NCI-H187 treated with DMSO at 0.1 percent for 48 hours (cell line): ENCODE measurements at places on chromosomes 2 and 18.

GRCh38 chr2:67896076-67896475, 166.7 kb downstream of the C1D start:
- no peak for DNase-seq

DNA sequence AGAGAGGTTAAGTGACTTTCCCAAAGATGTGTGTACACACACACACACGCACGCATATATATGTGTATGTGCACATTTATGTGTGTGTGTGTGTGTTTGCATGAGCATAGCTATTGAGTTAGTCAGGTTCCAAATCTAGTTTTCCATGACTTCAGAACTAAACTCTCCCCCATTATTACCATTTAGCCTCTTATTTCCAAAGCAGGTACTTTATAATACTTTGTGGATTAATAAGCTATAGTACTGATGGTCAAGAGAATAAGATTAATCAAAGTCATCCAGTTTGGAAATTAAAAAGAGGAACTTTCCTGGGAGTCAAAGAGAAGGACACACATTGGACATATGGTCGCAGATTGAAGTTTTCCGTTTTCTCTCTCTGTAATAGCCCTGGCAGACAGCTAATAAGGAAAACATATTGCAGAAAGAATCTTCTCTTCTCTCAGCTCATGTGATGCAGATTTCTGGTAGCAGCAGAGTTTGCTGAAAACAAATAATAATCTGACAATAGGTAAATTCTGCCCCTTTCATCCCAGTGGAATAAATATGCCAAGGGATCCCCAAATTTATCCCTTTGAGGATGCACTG, 410.9 kb upstream of the TCF4 start:
- DNase-seq, result no peak

DNA sequence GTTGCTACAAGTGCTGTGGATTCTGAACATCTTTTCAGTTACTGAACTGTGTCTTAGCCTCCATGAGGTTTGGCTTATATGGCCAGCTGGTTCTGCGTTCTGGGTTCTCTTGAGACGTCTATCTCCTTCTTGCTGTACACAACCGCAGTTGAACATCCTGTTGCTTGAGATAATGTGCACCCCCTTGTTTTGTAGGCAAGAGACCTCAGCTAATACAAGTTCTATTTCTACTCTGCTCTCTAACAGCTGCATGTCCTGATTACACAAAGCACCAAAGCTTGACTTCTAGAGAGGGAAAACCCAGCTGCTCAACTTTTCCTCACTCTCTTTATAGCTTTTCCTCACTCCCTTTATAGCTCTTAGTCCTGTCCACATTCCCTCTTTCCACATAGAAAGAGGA, 176.0 kb downstream of the LTBP1 start:
- DNase-seq, result no peak

DNA sequence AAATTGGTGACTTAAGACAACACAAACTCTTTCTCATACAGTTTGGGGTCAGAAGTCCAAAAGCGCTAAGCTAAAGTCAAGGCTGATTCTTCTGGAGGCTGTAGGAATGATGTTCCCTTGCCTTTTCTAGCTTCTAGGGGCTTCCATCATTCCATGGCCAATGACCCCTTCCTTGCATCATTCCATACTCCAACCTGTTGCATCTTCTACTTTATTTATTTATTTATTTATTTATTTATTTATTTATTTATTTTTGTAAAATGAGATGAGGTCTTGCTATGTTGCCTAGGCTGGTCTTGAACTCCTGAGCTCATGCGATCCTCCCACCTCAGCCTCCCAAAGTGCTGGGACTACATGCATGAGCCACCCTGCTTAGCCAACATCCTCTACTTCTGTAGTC, 44.7 kb upstream of the C1D start:
- DNase-seq, result no peak

DNA sequence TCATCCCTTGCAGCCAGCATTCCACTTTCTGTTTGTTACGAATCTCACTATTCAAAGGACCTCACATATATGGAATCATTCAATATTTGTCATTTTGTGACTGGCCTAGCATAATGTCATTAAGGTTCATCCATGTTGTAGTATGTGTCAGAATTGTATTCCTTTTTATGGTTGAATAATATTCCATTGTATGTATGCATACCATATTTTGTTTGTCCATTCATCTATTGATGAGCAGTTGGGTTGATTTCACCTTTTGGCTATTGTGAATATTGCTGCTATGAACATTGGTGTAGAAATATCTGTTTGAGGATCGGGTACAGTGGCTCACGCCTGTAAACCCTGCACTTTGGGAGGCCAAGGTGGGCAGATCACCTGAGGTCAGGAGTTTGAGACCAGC, 35.0 kb downstream of the PSMD14 start:
- DNase-seq, result no peak

DNA sequence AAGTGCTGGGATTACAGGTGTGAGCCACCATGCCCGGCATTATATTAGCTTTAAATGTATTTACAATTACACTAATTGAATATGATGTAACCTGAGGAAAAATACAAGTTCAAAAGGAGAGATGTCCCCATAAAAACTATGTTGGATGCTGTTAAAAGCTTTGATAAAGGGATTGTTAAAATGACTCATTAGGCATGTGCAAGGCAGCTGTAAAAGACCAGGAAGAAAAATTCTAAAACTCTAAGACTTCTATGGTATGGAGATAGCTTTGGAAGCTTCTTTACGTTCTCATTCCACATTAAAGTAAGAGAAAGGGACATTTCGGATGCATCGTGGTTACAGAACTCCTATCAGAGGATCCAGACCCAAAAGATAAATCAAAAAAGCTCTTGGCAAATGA, 50.3 kb downstream of the CYB5A start:
- DNase-seq, result no peak

- no peak for DNase-seq
These were observed 91.4 kb downstream of the USP34 start for GRCh38 chr2:61379521-61379920.

GRCh38 chr18:10072671-10073175, 158.9 kb downstream of the VAPA start:
- DNase-seq, result no peak

DNA sequence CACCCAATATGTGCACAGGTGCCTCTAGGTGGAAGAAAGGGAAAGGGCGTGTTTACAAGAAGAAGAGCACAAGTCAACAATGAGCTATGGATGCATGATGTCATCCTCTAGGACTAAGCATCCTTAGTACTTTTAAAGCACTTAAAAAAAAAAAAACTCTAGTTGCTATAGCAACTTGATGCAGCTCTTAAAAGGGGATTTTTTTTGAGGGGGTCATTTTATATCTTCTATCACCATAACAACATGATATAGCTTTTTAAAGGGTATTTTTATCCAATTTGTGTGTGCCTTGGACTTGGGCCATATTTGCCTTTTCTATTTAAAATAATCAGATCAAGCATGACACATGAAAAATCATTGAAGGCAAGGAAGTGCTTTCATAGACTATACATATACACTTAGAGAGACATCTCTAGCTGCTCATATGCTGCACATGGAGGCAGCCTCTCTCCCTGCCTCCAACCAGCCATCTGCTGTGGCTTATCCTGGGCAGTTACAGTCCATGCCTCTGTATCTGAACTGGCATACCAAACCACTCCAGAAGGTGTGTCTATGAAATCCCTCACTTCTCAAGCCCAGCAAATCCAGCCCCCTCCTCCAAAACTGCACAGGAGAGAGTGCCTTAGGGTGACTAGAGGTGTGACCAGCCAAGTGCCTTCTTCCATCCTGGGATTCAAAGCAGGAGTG, 165.4 kb downstream of the MSH2 start:
- DNase-seq, result no peak

DNA sequence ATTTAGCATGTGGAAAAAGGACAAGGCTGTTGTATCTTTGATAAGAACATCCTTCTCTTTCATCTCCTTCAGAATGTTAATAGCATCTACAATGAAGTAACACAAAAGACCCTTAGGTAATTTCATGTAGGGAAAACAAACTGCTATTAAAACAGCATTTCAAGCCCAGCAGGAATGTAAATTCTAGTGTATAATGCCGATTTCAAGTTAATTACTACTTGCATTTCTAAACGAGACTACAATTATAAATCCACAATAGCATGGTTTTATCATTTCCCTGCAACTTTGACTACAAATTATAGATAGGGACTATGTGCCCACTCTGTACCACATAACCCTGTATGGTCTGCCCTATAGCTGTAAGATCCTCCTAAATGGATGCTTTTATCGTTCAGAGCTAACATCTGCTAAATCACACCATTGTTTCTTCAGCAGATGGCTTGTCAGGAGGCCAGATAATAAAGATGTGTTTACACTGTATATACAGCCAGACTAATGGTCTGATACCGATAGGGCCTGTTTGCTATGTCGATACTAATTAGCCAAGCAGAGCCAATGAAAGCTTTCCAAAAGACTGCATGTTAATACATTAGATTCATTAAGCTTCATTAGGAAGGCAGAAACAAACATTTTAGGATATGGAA, 51.9 kb downstream of the LRPPRC start:
- no peak for DNase-seq

GRCh38 chr2:165645930-165646831, 147.9 kb downstream of the GALNT3 start:
- DNase-seq, result peak; percentile 37

DNA sequence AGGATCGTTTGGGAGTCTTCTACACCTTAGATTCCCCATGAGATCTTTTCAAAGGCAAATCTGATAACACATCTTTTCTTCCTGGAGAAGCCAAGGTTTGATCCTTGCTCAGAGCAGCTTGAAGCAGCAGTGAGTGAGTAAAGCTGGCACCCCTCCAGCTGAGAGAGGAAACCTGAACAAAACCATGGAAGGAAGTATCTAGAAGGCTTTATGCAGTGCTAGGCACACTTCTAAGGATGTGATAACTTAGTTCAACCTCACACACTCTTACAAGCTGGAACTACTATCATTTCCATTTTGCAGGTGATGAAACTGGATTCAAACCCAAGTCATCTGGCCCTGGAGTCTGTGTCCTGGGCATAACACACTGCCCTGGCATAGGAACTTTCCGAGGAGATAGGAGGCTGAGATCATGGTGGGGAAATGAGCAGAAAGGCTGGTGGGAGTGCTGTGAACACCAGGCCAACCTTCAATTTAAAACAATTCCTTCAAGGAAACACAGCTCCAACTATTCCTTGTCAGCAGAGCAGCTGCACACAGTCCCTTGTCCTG, 71.2 kb downstream of the CTAGE1 start:
- no peak for DNase-seq

DNA sequence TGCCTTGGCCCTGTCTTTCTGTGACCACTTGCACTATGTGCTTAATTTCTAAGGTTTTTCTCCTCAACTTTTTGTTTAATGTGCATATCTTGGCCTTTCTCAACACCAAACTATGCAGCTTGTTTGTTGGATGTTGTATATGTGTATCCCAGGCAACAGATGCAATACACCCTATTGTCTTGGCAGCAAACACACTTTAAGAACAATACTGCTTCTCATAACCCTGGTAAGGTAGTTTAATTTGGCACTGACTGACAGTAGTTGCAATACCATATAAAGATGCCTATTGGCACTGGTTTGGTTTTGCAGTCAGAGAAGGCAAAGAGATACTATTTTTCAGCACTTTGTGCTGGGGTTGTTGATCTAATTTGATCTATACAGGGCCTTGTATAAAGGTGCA, 360.7 kb upstream of the CWC22 start:
- DNase-seq, result no peak

DNA sequence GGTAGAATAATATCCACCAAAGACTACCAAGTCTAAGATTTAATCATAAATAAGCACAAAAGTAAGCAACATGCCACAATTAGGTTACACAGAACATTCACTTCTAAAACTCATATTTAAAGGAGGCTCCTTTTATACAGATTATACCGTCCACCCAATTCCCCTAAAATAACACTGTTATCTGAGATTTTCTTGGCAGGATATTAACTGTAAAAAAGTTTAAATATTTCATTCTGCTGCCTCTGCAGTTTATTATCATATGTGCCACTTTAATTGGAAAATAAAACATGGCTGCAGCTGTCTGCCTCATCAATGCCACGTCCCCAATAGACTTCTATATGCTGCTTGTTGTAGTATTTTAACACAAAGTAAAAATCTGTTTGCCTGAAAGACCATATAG, 140.9 kb downstream of the DTNB start:
- DNase-seq, result no peak

GRCh38 chr18:22841840-22842239, 91.3 kb upstream of the RBBP8 start:
- no peak for DNase-seq

DNA sequence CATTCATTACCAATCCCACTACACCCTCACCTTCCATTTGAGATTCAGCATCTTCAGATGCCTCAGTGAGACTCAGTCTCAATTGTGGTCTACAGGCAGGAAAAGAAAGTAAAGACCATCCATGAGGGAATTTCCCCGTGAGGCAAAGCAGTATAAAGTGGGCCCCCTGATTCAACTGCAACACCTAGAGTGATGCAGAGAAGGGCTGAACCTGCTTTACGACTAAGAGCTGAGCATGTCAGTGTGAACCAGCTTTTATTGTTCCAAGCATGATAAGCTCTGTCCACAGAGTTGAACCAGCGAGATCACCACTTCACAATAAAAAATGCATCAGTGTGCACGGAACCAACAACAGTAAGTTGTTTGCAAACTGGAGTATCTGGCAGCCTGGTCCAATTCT, 357.6 kb upstream of the ATP5MC3 start:
- no peak for DNase-seq
